ENCODE measurements at places on chromosomes 6 and 20. TPM values are rescaled to one million over a fixed set of nuclear protein-coding genes. Genes with fewer than 3 reads are reported as not detected.
A peak's percentile ranks its signal among the peaks of the same experiment; 100 is the strongest.

DNA sequence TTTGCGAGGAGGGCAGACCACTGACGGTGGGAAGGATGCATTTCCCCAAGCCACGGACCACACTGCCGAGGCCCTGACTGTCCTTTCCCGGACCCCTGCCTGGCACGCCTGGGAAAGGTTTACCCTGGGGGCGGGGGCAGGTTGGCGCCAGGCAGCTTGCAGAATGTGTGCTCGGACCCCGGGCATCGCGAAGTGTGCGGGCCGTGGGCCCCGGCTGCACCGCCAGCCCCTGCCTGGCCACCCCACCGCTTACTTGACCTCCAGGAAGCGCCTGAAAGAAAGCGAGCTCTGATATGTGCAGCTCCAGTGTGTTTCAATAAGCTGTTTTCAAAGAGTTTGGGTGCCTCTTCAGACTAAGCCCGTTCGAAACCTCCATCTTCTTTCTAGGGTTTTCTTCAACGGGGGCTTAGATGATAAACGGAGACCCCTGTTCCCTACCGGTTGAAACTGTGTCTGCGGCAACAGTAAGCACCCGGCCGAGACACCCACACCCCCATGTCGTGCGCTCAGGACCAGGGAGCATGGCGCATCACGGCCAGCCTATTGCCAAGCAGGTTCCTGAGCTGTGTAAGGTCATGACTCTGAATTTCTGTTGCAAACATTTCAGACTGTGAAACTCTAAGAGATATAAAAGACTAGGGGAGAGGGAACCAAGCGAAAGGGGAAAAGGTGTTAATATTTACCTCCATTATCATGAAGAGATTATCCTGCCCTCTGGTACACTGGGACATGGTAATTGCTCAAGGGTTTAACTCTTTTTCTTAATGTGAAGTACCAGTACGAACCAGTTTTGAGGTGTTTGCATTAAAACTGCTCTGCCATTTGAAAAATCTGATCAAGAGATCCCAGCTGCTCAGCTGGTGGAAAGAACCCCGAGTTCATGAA is 231.2 kb upstream of the FOXQ1 start:
- DNase-seq: no peak

The LYRM4 gene
- total RNA-seq: 28.5 TPM

The TFAP2D gene
- not detected for total RNA-seq

DNA sequence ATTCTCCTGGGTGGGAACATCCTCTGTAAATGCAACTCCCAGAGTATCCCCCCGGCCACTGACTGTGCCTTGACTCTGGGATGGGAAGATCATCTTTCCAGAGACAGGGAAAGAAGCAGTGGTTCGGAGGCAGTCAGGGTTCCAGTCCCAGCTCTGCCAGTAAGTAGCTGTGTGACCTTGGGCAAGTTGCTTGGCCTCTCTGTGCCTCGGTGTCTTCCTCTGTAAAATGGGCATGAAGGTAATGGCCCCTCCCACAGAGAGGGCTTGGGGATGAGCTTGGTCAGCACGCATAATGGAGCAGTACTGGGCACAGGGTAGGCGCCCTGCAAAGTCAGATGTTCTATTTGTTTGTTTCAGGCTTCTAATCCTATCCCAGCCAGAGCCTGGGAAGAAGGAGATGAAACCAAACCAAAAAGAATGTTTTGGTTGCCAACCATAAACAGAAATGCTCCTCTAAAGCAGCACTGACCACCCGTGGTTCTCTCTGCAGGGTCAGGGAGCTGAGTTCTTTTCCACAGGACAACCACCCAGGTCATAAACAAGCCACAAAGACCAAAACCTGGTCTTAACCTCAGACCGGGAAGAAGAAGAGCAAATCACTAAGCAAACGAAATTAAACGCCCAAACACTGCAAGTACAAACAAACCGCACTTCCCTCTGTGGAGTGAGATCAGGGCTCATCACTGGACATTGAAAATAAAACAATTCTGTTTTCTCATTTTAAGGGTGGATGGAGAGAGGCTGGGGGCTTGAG is 381.0 kb upstream of the SULF2 start:
- no peak for DNase-seq

DNA sequence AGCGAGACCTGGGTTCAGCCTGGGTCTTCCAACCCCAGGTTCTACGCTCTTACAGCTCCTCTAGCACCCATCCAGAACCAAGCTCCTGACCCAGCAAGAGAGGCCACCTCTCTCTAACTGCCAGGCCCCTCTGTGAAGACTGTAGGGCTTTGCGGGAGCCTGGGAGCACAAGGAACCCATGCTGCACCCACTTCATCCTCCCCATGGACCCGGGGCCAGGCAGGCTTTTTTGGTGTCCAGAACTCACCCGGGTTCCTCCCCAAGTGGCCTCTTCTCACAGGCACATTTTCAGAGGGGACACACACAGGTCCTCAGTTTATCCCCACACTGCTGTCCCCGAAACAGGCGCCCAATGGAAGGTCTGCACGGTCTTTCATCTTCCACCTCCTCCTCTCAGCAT is 145.9 kb downstream of the SYNDIG1 start:
- no peak for DNase-seq

DNA sequence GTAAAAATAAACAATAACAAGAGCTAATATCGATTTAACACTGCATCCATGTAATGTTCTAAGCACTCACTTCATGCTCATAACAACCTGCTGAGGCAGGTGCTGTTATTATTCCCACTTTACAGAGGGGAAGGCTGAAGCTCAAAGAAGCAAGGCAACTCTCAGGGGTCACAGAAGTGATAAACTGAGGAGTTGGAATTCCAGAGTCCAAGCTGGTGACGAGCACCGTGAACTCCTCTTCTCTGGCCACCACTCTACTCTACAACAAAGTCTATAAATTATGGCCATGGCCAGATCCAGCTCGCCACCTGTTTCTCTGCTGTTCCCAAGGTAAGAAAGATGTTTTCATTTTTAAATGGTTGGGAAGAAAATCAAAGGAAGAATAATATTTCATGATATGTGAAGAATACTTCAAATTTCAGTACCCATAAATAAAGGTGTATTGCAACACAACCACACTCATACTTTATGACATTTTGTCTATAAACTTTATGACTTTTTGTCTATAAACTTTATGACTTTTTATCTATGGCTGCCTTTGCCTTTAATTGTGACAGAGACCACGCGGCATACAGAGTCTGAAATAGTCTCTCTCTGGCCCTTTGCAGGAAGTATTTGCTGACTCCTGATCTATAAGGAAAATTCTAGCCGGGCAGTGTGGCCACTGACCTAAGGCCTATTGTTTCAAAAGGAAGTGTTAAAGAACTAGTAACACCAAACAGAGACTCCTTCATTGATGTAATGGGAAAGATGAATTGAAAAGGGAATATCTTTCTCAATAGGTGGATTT is 113.2 kb upstream of the KCNG1 start:
- no peak for DNase-seq

DNA sequence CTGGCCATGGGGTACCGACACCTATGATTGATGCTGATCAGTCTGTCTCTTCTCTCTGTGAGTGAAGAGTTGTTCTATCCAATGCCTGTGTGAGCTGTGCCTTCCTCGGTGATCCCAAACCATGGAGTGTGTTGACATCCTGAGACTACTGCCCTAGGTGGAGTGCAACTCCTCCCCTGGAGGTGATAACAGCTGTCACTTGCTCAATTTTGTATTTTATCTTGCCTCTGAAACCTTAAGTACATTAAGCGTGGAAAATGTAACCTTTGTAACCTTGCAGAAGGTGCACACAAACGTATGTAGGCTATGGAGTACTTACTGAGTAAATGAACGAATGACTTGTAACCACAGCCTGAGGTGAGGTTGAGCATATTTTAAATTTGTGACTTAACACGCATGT is 256.2 kb downstream of the FNDC1 start:
- DNase-seq: no peak

The PTCRA gene
- total RNA-seq: not detected

The SYNE1 gene
- 105 TPM for total RNA-seq

The CST7 gene
- total RNA-seq: 0.66 TPM

The RNF182 gene
- total RNA-seq: not detected

GRCh38 chr20:11845340-11845739 is 72.4 kb upstream of the BTBD3 start:
- no peak for DNase-seq

GRCh38 chr20:3661814-3662665 is 1.2 kb downstream of the GFRA4 start:
- DNase-seq: no peak

DNA sequence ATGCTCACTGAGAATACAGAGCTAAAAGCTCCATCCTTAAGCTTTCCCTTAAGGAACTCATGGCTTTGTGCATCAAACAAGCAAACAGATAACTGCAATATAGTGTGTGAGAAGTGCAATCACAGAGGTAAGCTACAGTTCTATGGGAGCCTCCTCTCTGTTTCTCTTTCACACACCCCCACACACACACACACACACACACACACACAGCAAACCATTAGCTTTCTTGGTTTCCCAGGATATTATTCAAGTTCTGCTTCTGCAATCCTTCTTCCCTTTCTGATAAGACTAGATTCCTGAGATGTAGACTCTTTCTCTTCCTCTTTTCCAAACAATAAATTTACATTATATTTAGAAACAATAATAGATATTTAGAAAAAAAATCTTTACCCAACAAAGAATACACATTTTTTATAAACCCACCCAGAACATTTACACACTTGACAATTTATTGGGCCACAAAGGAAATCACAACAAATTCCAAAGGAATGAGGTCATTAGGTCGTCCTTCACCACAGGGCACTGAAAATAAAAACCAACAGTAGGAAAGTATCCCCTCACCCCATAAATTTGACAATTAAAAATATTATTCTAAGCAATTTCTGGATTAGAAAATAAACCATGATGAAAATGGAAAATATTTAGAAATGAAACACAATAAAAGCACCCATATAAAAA is 9.3 kb upstream of the GFOD1 start:
- DNase-seq: no peak

DNA sequence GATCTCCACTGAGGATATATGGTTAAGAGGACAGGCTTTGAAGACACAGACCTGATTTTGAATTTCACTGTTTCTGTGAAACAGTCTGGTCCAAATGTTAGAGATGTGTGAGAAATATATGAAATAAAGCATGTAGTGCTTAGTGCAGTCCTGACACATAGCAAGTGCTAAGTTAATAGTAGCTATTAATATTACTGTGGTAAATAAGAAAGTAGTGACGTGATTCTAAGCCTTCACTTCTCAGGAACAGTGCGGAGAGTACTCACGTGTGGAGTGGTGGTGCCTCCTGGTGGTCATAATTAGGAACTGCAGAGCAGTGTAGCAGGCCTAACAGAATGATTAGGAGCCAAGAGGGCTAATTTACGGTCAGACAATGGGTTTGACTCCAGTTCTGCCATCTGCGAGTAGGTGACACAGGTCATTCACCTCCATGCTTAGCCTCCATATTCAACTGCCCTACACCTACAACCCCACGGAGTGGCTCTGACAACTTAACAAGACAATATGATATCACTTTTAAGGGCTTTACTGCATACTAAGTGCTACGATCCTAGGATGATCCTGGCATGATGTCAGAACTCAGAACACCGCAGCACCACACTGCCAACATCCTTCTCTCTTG is 106.2 kb downstream of the JPH2 start:
- peak; percentile 60 for DNase-seq

DNA sequence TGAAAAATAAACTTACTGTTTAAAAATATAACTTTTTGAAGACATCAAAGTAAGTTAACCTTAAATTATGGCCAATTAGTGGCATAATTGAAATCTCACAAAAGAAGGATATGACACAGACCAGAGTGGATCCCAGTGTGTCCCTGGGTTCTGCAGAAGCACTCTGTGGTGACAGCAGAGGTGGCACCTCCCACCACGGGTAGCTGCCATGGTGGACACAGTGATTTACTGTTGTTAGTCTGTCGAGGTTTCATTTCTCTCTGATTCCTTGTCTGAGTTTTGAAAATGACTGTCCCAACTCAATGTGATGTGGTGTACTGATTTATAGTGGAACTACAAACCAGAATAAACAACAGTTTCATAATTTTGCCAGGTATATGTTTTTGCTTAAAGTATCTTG is 76.5 kb downstream of the TULP4 start:
- DNase-seq: no peak

DNA sequence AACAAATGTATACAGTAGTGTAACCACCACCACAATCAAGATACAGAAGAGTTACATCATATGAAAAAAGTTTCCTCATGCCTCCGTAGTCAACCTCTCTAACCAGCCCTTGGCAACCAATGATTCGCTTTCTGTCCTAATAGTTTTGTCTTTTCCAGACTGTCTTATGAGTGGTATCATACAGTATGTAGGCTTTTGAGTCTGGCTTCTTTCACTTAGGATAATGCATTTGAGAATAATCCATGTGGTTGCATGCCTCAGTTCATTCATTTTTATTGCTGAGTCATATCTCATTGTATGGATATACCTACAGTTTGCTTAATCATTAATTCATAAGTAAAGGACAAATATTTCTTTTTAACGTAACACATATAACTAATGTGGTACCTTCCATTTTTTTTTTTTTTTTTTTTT is 86.4 kb upstream of the RIPOR2 start:
- DNase-seq: no peak

The CCDC167 gene
- total RNA-seq: 28.1 TPM

GRCh38 chr20:52869698-52870501 is 102.3 kb upstream of the TSHZ2 start:
- DNase-seq: no peak

The PI3 gene
- total RNA-seq: not detected

DNA sequence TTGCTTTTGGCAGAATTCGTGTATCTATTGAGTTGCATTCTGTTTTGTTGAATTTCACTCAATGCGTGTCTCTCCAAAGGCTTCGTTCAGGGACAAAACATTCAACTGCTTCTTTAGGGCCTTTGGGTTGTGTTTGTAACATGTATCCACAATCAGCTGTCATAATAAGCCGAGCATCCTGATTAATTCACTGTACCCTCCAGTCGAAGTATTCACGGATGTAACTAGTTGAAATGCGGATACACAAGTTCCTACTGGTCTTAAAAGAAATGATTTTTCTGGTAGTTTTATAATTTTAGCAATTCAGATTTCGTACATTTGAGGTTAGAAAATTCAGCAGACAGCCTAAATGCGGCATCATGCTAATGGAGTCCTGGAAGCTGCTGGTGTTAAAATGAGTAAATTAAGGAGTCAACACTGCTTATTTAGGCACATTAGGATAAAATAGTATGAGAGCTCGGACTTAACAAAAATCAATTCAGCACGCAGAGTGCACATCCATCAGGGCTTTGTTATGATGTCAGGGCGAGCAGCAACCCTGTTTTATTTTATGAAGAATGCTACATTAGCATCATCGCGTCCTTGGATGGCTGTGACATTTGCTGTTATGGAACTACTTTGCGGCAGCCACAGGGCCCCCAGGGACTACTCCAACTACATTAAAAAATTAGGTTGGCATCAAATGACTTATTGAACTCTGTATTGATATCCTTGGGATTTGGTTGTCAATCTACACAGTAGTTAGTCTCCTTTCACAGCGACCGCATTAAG is 489.3 kb upstream of the FLRT3 start:
- no peak for DNase-seq
